Activated naive CD8-positive, alpha-beta T cell treated with anti-CD3 and anti-CD28 coated beads, Interleukin-2, amount 50 U/mL, for 24 hours (primary cell): ENCODE measurements at places on chromosomes 1 and 21.

DNA sequence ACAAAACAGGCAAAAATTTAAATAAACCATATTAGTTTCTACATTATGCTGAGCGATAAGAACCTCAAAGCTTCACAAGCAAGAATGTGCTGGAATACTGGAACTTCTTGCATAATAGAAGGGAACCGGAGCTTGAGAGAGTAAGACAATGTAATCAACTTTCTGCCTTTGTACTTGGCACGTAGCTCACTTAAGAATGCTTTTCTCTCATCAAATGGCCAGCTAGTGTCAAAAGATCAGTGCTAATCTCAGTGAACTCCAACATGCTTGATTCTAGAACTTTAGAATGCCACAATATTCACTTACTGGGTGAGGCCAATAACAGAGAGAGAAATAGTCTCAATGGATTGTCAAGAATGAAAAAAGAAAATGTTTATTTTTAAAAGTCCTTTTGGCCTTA, 486.1 kb upstream of the LRRC7 start:
- no peaks in the 10 kb centered on the region for H3K27me3 ChIP-seq
- H3K4me1 ChIP-seq = no peaks in the 10 kb centered on the region
- DNase-seq = no peak
- no peak overlapping the region for H3K4me3 ChIP-seq
- H3K27ac ChIP-seq = no peak overlapping the region
- no peaks in the 10 kb centered on the region for H3K36me3 ChIP-seq

DNA sequence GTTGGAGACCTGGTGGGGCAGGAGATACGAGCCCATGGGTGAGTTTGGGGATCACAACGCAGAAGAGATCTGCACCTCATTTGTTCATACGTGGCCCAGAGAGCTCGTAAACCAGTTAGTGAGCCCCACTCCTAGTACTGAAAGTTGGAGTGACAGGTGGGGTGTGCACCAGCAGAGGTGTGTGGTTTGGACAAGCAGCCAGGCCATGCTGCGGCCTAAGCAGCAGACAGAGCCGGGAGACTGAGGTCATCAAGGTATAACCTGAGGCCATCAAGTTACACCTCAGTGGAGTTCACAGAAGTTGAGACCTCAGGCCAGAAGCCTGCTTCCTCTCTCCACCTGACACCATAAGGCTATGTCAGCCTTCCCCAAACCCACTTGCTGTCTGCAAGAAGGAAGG, 27.6 kb downstream of the KCNJ6 start:
- H3K4me3 ChIP-seq = no peak overlapping the region
- H3K4me1 ChIP-seq = no peaks in the 10 kb centered on the region
- peaks cover 7% of the 10 kb centered on the region for H3K27me3 ChIP-seq
- H3K27ac ChIP-seq = no peak overlapping the region
- no peaks in the 10 kb centered on the region for H3K36me3 ChIP-seq
- DNase-seq = no peak

DNA sequence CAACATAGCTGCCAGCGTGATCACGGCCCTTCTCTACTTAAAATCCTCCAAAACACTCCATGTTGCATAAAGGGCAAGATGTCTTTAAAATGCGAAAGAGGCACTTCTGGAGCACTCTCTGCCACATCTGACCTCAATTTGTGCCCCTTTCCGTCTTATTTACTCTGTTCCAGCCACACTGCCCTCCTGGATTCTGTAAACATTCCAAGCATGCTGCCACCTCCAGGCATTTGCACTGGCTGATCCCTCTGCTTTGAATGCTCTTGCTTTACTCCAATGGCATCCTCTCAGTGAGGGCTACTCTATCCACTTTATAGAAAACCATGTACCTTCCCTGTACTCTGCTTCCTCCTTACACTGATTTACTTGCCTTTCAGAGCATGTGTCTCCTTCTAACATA, 5.3 kb upstream of the RGS7 start:
- no peak for DNase-seq
- peaks cover 26% of the 10 kb centered on the region for H3K27me3 ChIP-seq
- no peak overlapping the region for H3K4me3 ChIP-seq
- no peaks in the 10 kb centered on the region for H3K36me3 ChIP-seq
- no peak overlapping the region for H3K27ac ChIP-seq

DNA sequence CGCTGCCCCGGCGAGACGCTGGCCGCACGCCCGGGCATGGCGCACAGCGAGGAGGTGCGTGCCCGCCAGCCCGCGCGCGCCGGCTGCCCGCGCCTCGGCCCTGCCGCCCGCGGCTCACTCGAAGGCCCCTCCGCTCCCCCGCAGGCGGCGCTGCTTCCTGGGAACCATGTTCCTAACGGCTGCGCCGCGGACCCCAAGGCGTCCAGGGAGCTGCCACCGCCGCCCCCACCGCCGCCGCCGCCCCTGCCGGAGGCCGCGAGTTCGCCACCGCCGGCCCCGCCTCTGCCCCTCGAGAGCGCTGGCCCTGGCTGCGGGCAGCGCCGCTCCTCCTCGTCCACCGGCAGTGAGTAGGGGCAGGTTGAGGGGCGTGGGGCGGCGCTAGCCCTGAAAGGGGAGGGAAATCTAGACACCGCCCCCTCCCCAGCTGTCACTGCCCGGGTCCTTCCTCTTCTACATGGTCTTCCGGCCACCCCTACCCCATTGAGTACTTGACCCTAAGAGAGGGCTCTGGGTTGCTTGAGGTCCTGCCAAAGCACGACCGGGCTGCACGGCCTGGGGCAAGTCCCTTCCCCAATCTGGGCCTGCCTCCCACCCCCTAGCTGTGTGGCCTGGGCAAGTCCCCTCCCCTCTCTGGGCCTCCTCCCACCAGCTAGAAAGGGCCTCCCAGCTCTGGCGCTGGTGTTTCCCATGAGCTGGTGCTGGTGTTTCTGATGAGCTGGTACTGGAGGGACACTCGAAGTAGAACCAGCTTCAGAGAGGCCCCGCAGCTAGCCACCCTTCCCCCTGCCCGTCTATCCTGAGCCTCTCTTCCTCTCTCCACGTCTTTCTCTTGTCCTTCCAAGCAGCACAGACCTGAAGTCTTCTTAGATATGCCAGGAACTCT, 17.0 kb downstream of the TNFRSF25 start:
- peaks cover 15% of the 10 kb centered on the region for H3K4me1 ChIP-seq
- DNase-seq = no peak
- H3K27ac ChIP-seq = no peak overlapping the region
- peaks cover 53% of the 10 kb centered on the region for H3K27me3 ChIP-seq
- no peaks in the 10 kb centered on the region for H3K36me3 ChIP-seq
- no peak overlapping the region for H3K4me3 ChIP-seq

DNA sequence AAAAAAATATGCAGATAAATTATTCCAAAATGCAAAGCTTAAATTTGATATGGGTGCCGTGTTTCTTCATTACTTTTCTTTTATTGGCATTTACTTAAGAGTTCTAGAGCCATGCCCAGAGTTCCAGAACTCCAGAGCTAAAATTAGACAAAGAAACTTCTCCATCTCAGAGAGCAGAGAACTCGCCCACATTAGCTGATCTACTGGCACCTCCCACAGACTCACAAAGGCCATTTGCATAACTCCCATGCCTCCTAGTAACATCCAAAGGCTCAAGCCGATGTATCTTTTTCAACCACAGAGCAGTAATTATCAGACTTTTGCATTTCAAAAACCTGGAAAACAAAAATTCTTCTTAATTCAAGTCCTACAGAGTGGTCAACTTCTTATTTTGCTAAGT, 323.8 kb upstream of the ST6GALNAC5 start:
- H3K27ac ChIP-seq = no peak overlapping the region
- DNase-seq = no peak
- H3K27me3 ChIP-seq = peaks cover 1% of the 10 kb centered on the region
- H3K4me1 ChIP-seq = no peaks in the 10 kb centered on the region
- no peak overlapping the region for H3K4me3 ChIP-seq

GRCh38 chr1:73162564-73162963, 880.2 kb upstream of the NEGR1 start:
- H3K27me3 ChIP-seq = no peaks in the 10 kb centered on the region
- no peaks in the 10 kb centered on the region for H3K4me1 ChIP-seq
- no peak overlapping the region for H3K4me3 ChIP-seq
- DNase-seq = no peak
- no peak overlapping the region for H3K27ac ChIP-seq
